ENCODE measurements at places on chromosomes 4 and X. TPM values are rescaled to one million over a fixed set of nuclear protein-coding genes. Genes with fewer than 3 reads are reported as not detected.

GRCh38 chrX:15747626-15748173 is 9.6 kb downstream of the CA5B start:
- DNase-seq: no peak

DNA sequence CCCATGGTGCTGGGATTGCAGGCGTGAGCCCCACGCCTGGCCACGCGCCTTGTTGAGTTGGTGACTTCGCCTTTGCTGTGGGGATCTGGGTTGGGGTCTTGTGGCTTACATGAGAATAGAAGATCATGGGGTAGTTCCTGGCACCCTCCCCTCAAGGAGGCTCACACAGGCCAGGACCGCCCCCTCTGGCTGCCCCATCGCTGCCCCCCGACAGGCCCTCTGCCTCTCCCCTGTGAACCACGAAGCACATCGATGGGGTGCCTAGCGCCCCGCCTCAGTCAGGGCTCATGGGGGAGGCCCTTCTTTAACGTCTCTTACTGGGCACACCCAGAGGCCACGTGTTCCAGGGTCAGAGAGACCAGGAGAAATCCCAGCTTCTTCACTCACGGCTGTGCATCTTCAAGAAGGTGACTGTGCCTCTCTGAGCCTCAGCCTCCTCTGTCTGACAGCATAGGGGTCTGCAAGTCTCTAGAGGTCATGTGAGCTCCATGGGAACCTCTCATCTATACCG is 23.6 kb upstream of the SPON2 start:
- DNase-seq: no peak

DNA sequence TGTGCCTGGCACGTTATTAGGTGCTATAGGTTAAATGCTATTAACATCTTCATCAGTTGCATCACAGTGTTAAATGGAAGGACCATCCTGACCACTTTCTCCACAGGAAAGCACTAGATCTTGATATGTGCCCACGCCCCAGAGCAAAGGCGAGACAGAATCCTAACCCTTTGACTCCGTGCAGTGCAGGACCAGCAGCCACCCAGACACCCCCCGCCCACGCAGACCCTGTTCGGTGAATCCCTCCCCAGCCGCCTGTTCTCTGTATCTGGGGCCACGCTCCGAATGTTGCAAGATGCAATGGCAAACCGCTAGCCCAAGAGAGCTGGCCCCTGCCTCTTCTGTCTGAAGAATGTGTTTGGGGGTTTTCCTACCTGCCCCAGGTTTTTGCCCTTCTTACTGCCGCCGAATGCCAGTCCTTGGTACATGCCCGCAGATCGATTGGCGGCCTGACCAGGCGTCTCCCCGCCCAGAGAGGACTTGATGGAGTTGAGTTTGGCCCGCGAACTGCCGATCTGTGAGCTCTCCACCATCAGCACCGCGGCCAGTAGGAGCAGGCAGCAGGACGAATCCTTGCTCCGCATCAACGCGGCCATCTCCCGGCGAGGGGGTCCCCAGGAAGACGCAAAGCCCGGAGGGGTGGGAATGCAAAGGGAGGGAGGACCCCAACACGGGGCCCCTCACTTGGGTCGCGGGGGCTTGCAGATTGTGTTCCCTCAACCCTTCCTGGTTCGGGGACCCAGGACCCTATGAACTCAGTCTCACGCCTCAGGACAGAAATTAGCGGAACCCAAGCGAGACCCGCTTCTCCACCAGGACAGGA is 906 bp downstream of the DKK2 start:
- no peak for DNase-seq

GRCh38 chr4:170003071-170004070 is 22.8 kb downstream of the MFAP3L start:
- DNase-seq: no peak

DNA sequence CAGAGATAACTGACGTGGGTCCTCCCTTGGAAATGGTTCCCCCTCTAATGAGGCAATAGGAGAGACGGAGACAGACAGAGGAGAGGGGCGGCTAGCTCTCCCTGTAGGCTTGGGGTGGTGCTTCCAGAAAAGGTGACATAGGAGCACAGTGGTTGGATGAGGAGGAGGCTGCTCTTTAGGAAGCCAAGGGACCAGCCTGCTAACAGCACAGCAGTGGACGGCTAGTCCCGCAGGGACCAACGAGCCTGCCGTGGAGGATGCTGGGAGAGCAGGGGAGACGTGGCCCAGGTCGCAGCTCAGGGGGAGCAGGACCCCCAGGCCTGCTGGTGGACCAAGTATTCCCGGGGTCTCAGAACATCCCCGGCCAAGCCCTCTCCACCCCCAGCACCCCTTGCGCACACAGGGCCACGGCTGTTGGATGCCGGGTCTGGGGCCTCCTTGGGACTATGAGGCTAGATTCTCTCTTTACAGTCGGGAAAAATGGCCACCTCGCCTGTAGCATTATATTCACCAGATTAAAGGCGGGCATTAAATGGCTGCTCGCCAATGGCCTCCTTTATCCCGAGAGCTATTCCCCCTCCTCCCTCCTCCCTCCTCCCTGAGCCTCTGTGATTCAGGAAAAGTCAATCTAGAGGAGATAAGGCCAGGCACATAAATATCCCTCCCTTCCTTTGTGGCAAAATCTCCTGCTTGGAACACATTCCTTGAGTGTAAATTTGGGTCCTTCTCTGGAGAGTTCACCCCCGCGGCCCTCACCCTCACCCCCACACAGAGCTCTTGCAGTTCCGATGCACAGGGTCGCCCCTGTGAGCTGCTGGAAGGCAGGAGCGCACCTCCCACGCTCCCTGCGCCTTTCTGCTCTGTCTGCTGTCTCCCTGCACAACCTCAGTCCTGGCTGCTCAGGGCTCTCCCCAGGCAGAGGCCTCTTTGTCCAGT is 30.5 kb upstream of the NSG1 start:
- DNase-seq: no peak

GRCh38 chrX:94256396-94256795 is 582.4 kb downstream of the FAM133A start:
- DNase-seq: no peak

GRCh38 chr4:56321251-56321650 is 66.0 kb downstream of the AASDH start:
- no peak for DNase-seq

GRCh38 chr4:176636292-176636691 is 156.4 kb downstream of the VEGFC start:
- DNase-seq: no peak

GRCh38 chr4:61203436-61203790 is 3.3 kb downstream of the ADGRL3 start:
- DNase-seq: no peak

- DNase-seq: no peak
These were observed 91.3 kb upstream of the GALNTL6 start for GRCh38 chr4:171721937-171722336.

- DNase-seq: no peak
These were observed 1.2 kb downstream of the GUCY1A1 start for GRCh38 chr4:155667568-155668511.

- no peak for DNase-seq
These were observed 54.4 kb downstream of the PPP3CA start for GRCh38 chr4:101292901-101293300.

- DNase-seq: no peak
These were observed 62.2 kb upstream of the IL13RA1 start for GRCh38 chrX:118665204-118665603.

- no peak for DNase-seq
These were observed 6.5 kb upstream of the SLITRK4 start for GRCh38 chrX:143642426-143642825.

- peak; percentile 68 for DNase-seq
These were observed 36.8 kb downstream of the RTL5 start for GRCh38 chrX:72094894-72095293.

GRCh38 chr4:61533140-61533539 is 333.0 kb downstream of the ADGRL3 start:
- DNase-seq: no peak

- DNase-seq: peak; percentile 65
These were observed 1.9 kb upstream of the MAMLD1 start for GRCh38 chrX:150361070-150361776.

- DNase-seq: no peak
These were observed 15.1 kb downstream of the TREX2 start for GRCh38 chrX:153430796-153431195.

- no peak for DNase-seq
These were observed 128.2 kb downstream of the C4orf51 start for GRCh38 chr4:145808021-145808650.

DNA sequence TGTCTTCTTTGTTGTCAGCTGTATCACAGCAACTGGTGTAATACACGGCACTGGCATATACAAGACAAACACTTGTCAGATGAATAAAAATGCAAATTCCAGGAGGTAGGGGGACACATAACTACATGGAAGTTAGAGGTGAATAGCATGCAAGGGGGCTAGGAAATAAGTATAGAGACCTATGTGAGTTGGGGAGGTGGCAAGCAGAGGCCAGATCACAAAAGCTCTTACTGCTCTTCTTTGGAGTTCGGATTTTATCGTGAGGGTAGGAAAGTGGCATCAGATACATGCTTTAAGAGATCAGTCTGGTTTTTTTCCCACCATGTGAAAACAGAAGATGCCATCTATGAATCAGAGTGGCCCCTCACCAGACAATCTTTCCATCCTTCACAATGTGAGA is 2.8 kb upstream of the SRP72 start:
- no peak for DNase-seq

- DNase-seq: no peak
These were observed 179.0 kb downstream of the CEP135 start for GRCh38 chr4:56127716-56128115.

- DNase-seq: no peak
These were observed 683 bp downstream of the EBP start for GRCh38 chrX:48522291-48522690.

- DNase-seq: no peak
These were observed 146.2 kb upstream of the BCOR start for GRCh38 chrX:40243755-40244515.

DNA sequence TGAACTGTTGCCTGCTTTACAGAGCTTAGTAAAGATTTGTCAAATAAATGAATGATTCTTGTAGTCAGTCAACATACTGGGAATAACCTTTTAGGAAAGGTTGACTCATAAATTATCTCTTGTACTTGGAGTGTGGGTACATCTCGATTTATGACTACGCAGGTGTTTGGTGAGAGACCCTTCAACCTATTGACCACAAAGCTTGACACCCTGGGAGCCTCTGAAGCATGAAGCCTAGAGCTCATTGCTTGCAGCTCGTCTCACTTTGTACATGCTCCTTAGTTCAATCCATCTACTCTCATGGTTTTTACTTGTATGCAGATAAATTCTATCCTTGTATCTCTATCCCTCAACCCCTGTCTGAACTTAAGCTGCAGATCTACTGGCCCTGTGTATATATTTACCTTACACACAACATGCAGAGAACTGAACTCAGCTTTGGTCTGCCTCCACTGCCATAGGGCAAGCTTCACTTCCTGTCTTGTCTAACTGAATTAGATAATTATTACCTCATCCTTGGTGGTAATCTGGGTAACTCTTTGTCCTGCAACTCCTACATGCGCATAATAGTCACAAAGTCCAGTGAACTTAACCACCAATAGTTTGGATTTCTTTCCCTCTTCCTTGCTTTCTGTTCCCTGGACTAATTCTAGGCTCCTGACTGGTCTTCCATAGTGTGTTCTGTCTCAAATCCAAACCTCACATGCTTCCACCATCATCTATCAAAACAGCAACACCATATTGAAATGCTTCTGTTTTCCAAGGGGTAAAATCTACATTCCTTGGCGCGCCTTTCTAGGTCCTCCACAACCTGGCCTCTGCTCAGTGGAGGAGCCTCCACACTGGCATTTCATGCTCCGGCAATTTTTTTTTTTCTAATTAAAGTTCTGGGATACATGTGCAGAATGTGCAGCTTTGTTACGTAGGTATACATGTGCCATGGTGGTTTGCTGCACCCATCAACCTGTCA is 32.2 kb upstream of the FAT1 start:
- peak; percentile 80 for DNase-seq

GRCh38 chr4:1080432-1080831 is 32.9 kb downstream of the RNF212 start:
- DNase-seq: no peak

DNA sequence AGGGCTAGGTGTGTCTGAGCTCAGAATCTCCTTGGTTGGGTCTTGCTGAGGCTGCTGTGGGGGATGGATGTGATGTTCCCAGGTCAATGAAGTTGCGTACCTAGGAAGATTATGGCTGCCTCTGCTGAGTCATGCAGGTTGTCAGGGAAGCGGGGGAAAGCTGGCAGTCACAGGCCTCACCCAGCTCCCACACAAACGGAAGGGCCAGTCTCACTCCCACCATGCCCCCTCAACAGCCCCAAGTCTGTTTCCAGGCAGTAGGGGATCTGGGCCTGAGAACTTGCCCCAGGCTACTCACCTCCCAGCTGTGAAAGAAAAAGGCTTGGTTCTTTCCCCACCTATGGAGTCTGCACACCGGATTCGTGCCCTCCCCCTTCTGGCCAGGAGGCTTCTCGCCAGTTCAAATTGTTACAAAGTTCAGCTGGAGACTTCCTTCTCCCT is 72.9 kb downstream of the WDR44 start:
- DNase-seq: no peak

- no peak for DNase-seq
These were observed 188.2 kb downstream of the ARAP2 start for GRCh38 chr4:36056136-36056535.

Gene SOX3
- total RNA-seq: not detected

Gene SH3TC1
- 6.9 TPM for total RNA-seq

Gene DCAF8L2
- total RNA-seq: not detected

Gene PDLIM3
- total RNA-seq: not detected

Gene DMRTC1
- not detected for total RNA-seq

Gene DCLK2
- total RNA-seq: not detected

Gene SYN1
- not detected for total RNA-seq

Gene TMPRSS11F
- total RNA-seq: not detected

Gene CSAG2
- not detected for total RNA-seq

Gene GSX2
- 23.9 TPM for total RNA-seq

Gene PLAC8
- not detected for total RNA-seq

Gene HS3ST1
- total RNA-seq: not detected
